ENCODE measurements at places on chromosomes 7 and 10.

GRCh38 chr7:132228240-132228639 is 348.0 kb downstream of the PLXNA4 start:
- no peak for DNase-seq

DNA sequence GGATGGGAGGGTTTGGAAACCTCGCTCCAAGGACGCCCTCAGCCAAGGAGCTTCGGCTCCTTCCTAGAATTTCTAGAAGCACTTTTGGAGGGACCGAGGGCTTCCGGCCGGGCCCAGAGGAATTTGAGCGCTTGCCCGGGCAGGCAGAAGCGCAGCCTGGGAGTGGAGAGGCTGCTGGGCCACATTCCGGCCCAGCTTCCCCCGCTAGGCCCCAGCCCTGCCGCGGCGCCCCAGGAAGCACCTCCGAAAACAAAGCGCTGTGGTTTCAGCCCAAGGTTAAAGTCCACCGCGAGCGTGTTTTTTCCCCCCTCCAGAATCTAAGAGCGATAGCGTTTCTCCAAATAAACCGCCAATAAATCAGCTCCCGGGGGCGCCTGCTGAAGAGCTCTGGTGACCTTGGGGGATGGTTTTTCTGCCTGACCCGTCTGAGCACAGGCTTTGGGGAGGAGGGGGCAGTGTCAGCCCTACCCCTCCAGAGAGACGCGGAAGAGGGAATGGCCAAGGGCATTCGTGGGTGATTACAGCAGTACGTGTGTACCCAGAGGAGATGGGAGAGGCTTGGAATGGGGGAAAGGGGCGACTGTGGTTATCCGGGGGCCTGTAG is 5.7 kb upstream of the TNRC18 start:
- DNase-seq = no peak

DNA sequence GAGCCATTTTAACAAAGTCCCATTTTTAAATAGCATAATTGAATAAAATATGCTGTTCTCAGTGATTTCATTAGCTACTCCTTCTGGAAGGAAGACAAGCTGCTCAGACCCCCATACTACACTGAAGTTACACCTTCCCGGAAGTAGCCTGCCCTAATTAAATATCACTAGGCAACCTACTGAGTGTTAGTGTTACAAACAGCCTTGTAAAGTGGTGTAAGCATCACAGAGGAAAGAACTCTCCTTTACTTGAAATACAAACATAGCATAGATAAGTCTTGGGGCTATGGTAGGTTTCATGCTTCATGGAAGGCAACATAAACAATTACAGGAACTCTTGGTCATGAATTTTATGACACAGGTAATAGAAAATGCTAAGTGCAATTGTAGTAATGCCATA is 43.4 kb upstream of the PTN start:
- no peak for DNase-seq

- no peak for DNase-seq
These were observed at the start of gene STOX1 for GRCh38 chr10:68826764-68827591. STOX1 (plus strand) TSS chr10:68827531; CDS start chr10:68827624, 93 bp downstream.

DNA sequence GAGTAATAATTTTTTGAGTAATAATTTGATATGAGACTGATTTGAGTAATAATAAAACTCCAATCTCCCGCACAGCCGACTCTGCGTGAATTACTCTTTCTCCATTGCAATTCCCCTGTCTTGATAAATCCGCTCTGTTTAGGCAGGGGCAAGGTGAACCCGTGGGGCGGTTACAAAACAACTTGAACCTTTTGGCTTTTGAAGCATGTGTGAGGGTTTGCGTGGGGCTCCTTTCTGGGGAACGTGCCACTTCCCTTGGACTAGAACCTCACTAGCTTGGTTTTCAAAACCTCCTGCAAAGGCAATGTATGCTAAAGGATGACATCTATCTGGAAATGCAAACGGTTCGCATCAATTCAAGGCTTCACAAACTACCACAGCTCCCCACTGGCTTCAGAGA is 1.5 kb downstream of the CRPPA start:
- no peak for DNase-seq

DNA sequence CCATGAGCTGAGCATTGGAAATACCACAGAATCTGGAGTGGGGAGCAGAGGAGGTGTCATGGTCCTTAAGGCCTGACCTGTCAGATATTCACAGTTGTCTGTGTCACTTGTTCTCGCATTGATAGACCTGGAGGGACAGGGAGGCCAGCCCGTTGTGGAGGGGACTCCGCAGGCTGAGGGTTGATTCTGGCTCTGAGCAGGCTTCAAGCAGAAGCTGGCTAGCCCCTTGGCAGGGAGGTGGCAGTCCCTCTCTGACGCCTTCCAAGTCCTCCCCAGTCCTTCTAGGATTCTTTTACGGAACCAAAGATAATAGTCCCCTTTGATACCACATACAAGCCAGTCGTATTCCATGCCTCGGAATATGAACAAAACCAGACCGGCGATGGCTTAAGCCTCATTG is 65.4 kb downstream of the GRK5 start:
- no peak for DNase-seq

DNA sequence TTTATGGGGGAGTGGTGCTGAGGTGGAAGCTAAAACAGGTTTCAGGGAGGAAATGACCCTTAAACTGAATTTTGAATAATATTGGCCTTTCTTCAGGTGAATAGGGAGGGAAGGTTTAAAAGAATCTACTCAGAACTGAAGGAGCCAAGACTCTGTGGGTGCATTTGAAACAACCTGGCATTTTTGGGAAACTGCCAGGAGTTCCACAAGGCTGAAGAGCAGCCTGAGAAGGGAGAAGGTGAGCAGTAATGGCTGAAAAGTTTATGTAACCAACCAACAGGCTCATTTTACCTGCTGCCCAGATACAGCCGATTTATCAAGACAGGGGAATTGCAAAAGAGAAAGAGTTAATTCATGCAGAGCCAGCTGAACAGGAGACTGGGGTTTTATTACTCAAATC is 4.0 kb upstream of the PANK1 start:
- no peak for DNase-seq

DNA sequence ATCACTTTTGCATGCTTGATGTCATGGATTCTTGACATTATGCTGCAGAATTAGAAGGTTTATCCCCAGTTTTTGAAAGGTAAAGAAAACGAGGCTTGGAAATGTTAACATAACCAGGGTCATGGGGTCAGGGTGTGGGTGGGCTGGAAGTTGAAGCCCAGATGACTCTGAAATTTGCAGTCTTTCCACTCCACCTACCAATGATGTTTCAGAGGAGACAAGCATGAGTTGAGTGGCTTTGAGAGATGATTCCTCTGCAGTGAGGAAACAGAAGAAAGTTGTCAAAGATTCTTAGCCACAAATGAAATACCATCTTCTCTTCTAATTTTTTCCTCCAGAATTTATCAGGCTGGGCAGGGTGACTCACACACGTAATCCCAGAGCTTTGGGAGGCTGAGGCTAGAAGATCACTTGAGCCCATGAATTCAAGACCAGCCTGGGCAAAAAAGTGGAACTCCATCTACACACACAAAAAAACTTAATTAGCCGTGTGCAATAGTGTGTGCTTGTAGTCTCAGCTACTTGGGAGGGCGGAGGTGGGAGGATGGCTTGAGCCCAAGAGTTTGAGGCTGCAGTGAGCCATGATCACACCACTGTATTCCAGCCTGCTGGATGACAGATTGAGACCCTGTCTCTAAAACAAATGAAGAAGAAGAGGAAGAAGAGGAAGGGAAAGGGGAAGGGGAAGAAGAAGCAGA is 239.1 kb upstream of the AUTS2 start:
- DNase-seq = no peak

GRCh38 chr10:87715552-87716347 is 56.1 kb downstream of the PAPSS2 start:
- DNase-seq = no peak

GRCh38 chr7:107615910-107616680 is 36.0 kb downstream of the BCAP29 start:
- DNase-seq = no peak

DNA sequence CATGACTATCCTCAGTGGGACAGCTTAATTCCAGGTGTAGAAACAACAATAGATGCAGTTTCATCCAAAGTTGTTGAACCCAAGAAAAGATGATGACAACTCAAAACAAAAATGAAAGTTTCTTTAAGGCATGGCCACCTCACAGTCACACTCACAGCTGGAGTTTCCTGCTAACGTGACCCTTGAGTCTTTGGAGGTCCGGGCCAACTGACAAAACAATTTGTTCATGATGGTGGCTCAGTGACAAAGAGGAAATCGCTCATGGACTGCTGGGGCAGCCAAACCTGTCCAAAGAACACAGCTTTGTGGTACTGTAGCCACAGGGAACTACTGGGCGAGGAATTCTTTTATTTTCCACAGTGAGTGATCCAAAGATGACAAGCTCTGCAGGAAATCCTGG is 96.0 kb upstream of the JCAD start:
- no peak for DNase-seq

DNA sequence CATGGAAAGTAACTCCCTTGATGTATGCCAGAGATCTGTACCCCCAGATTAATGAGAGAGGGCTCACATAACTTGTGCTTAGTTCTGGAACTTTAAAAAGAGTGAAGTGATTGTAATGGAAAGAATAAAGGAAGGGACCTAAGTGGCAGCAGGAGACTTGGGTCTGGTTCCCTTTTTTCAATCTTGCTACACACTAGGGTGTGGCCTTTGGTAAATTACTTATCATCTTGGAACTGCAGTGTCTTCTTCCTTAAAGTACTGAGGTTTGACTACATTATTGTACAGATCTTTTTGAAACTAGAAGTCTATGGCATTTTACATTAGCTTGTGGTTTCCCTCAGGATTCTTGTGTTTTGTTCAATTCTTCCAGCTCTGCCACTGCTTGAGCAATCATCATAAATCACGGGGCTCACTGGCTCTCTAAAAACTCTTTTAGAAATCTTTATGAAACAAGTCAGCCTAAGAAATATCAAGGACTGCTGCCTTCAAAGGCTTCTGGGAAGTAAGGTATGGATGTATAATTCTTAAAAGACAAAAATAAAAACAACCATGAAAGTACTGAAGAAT is 22.5 kb upstream of the CHRM2 start:
- no peak for DNase-seq

DNA sequence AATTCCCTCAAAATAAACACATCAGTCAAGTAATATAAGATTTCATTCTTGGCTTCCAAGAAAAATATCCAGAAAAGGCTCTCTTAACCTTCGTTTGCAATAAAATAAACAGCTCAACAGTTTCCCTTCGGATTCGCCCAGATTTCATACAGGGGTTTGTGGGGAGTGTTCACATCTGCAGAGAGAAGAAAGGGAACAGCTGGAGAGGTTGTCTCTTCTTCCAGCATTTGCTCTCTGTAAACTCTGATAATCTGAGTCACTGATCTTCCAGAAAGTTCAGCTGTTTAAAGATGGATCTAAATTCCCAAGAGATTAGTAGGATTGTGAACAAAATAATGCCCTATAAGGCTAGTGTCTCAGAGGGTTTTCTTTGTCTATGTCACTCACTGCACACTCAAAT is 277.9 kb downstream of the HPSE2 start:
- no peak for DNase-seq

DNA sequence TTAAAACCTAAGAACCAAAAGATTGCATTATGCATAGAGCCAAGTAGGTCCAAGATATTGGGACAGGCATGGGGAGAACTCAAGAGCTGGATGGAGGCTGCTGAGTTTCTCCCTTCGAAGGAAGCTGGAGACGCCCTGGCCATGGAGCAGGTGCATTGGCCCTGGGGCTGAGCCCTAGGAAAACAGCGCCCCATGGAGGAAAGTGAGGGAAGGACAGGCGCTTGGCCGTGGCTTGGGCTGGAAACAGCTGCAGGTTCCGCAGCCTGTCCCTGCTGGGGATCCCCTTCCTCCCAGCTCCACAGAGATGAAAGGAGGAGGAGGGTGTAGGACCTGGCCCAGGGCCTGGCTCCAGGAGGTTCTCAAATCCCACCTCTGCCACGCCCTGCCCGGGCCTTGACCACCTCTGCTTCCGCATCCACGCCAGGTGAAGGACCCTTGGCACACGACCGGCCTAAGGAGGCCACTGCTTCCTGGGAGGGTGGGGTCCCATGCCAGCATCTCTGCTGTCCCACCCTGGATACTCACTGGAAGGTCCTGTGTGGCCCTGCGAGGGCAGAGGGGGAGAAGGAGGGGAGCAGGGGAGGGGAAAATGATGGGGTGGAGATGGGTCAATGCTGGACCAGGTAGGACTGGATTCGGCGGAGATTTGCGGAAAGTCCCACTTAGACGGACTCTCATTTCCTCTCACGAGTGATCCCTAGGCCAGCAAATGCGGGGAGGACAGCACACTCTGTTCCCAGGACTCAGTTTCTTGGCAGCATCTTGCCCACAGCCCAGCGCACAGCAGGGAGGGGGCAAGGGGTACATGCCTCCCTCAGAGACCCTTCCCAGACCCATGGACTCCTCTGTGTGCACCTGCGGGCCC is 258.6 kb upstream of the TCERG1L start:
- no peak for DNase-seq

DNA sequence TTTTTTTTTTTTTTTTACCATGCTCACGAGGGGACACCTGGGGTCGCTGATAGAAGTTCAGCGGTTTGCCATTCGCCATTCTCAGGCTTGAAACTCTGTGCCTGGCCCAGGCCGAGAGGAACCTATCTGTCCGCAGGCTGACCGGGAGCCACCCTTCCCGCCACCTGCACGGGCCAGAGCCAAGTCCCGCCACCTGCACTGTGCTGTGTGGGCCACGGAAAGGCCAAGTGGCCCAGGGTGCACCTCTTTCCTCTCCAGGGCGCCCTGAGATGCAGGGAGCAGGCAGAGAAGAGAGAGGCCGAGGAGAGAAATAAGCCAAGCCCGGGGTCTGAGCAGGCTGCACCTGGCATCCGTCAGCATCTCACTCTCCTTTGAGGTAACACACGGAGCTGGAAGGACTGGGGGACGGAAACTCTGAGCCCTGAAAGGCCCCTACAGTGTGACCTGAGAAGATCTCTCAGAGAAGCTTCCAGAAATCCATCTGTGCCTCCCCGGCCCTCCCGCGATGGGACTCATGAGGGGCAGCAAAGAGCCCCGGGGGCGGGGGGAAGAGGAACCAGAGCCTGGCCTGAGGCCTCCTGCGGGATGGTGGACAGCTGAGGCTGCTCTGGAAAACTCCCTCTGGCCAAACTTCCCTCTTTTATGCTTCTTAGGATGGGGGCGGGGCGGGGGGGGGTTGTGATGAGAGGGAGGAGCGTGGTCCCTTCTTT is 46.6 kb downstream of the PRKAG2 start:
- DNase-seq = no peak

DNA sequence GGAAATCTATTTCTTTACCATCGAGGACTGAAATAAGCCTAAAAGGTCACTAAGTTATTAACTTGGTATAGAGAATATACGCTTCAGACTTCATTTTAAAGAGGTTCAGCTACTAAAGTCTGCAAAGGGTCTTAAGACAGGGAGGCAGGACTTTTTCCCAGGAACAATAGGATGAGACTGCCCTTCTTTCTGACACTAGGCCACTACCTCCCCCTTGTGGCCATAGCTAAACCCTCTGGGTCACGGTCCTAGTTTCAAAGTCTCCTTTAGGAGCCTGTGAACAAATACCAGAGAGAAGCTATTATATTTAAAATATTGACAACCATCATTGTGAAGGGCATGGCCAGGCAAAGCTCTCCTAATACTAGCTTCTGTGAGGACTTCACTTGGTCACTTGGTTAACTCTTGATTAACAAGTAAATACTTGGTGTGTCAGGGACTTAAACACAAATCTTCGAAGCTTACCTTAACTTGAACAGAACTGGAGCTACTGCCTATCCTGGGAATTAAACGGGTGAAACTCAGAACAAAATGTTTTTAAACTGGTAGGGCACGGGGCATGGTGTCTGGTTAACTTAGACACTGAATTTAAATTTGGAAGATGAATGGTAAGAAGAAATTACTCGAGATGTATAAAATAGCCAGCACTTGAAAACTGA is 75.6 kb downstream of the CCDC6 start:
- no peak for DNase-seq

Data from AG09319 (cell line).